ENCODE measurements at places on chromosomes 11 and 22.

- peak; percentile 37 for DNase-seq
These were observed 11.8 kb upstream of the SSTR3 start for GRCh38 chr22:37223965-37224551.

- DNase-seq: no peak
These were observed 560.8 kb downstream of the BRD1 start for GRCh38 chr22:49266561-49267519.

DNA sequence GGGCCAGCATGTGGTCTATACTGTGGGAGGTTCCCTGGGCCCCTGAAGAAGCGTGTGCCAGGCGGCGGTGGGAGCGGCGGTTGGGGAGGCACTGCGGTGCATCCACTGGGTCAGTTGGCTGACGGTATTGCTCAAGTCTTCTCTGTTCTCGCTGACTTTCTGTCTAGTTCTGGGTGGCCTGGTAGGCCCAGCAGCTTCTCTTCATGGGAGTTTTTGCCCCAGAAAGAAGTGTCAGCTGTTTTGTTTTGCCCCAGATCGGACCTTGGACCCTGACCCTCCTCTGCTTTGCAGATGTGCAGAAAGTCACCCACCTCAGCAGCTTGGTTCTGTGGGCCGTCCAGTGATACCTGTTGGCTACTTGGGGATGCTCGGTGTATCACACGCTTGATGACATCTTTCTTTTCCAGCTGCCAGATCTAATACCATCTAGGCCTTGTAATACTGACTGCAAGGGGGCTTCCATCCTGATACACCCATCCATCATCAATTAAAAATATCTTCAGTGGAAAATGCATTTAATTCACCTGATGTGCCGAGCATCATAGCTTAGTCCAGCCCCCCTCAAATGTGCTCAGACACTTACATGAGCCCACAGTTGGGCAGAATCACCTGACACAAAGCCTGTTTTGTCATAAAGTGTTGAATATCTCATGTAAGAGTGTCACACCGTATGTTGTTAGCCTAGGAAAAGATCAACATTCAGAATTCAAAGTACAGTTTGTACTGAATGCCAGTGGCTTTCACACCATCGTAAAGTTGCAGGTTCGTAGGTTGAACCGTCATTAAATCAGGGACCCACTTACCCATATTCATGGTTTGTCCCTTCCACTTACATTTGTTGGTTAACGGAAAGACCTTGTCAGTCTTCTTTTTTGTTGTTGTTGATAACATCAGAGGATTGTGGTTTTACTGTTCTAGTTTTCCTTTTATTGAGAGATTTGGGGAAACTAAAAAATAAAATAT is 13.9 kb downstream of the ZBED4 start:
- DNase-seq: peak; percentile 42

GRCh38 chr11:131737357-131737756 is 366.9 kb downstream of the NTM start:
- DNase-seq: no peak

Data from CD4-positive, alpha-beta T cell treated with Interleukin-10 for 1 hour (primary cell).